ENCODE measurements at places on chromosomes 7 and 10.

GRCh38 chr7:98244871-98245270 lies 7.2 kb downstream of the TECPR1 start:
- DNase-seq, result no peak

DNA sequence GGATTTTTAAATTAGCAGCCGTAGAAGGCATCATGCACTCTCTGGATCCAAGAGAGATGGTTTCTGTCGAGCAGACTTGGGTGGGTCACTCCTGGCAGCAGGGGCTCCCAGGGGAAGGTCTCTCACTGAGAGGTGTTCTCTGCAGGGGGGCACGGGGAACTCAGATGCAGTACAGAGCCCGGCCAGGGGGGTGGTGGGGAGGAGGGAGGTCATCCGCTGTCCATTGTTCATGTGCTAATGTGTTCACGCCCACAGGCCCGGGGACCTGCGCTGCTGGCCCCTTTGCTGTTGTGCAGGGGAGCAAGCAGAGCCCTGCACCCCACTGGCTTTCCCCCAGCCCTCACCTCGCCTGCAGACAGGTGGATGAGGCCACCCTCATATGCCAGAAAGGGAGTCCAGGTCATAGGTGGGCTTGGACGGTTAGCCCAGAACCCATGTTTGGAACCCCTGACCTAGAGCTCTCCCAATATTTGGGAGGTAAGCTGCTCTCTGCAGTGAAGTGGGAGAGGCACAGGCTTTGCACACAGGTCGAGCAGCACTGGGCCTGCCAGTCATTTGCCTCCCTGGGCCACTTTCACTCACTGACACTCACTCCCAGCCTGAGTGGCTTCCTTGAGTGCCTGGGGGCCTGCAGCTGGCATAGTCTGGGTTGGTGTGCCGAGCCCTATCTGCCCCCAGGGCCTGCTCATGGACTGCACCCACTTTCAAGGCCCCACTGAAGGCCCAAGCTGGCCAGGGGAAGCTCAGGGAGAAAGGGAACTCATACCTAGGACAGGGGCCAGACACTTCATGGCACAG lies 12.6 kb upstream of the TBRG4 start:
- no peak for DNase-seq

DNA sequence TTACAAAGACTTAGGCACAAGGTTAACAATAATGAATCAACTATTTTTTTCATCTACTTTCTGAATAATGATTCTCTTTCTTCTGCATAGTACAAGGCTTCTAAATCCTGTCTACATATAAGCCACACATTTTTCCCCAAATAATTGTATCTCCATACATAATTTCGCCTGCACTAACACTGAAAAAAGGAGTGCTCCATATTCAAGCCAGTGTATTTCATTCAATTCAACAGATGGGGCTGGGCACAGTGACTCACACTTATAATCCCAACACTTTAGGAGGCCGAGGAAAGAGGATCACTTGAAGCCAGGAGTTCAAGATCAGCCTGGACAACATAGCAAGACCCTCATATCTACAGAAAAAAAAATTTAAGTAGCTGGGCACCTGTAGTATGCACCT lies 86.0 kb upstream of the ZNF800 start:
- no peak for DNase-seq

DNA sequence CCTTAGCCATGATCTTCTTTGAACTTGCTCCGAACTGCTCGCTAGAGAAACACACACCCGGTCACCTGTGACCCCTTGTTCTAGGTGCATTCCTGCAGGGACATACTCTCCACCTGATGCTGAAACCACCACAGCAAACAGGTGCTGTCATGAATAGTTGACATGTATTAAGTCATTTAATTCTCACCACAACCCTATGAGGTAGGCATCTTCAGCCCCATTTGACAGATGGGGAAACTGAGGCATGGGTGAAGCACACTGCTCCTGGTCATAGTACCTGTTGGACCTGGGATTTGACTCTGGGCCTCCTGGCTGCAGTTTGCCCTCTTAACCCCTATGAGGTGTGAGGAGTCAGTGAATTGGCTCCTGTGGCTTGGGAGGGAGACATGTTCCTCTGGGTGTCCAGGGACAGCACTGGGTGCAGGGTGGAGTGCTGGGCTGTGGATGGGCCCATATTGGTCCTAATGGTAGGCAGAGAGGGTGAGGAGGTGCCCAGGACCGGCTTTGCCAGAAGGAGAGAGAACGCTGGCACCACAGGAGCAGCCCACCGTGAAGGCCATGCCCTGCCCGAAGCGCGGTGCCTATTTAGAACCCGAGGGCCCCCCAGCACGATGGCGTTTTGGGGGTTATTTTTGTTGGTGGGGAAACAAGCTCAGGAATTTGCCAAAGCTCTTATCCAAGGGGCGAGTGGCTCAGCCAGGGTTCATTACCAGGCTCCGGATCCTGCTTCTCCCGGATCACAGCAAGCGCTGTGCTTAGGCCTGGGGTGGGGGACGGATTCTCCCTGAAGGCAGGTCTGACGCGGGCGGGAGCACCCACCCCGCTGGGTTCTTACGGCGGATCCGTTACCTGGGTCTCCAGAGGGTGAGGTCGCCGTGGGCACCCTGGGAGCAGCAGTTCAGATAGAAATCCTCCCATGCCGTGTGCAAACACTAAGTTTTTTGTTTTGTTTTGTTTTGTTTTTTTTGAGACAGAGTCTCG lies 52.3 kb downstream of the GLRX3 start:
- DNase-seq, result no peak
